ENCODE measurements at places on chromosomes 5 and 9.

DNA sequence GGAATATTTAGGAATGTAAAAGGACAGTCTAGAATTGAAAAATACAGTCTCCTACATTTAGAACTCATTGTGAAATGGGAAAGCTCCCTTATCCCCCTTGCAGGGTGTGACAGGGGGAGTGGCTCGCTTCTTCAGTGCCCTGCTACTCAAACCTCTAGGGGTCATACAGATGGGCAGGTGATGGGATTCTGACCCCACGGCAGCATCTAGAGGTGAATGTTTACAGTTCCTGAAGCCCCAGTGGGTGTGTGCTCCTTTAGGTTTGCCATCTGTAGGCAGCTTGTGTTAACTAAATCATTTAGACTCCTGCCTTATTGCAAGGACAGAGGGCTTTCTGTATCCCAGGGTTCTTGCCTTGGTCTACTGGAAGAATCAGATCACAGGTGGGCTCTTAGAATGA is 271.0 kb upstream of the MPDZ start:
- DNase-seq = no peak

DNA sequence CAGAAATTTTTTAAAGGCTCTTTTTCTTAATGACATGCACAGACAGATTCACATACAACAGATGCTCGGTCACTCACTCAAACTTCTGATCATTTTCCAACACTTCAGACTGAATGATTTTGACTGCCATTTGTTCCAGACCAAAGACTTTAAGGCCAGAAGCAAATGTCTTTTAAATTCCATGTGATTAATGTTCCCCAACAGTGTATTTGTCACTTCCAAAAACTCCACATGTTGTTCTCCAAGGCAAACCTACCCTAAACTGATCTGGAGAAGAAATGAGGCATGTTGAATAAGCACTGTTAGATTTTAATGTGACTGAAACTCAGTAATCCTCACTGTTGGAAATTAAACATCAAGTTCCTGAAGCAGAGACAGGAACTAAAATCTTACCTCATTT is 366.7 kb downstream of the GABRG2 start:
- DNase-seq = no peak

GRCh38 chr9:14231196-14231990 is 82.5 kb downstream of the NFIB start:
- DNase-seq = no peak

DNA sequence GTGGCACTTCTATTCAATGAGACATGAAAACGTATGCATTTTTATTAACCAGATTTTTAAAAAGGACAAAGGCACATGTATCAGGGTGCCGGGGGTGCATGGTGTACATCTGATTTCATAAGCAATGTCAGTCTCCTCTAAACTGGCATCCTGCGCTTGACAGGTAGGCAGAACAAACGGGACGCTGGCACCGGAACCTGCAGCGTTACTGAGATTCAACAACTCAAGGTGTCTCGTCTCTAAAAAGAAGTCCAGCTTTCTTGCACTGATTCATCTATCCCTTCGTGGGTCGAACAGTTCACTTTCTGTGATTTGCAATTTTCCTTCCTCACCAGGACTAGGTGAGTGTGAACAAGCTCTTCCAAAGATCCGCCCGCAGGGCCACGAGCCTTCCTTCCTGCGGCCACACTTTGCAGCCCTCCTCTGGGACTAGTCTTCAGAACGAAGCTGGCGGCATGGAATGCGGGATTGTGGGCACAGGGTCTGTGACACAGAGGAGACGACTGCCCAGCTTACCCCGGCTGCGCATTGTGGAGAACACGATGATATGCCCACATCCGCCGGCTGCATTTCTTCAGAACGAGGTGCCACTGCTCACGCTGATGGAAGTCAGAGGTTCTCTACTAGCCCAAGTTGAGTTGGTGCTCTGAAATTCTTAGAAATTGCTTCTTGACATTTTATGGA is 7.2 kb downstream of the SLC6A3 start:
- no peak for DNase-seq

DNA sequence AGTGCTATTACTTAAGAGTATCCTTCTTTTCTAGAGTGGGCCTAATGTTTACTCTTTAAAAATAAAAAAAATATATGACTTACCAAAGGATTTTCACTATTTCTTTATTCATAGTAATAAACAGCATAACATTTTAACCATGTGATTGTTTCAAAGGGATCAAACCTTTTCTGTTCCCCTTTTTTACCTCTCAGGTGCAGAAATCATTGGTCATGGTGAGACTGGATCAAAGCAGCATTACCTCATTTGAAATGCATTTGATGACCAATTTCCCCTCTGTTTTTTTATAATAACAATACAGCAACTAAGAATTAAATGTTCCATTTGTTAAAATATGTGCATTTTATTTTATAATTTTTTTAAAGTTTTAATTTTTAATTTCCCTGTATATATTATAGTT is 598.0 kb upstream of the RGMB start:
- DNase-seq = no peak

GRCh38 chr9:126222835-126223431 is 103.7 kb upstream of the MVB12B start:
- no peak for DNase-seq

DNA sequence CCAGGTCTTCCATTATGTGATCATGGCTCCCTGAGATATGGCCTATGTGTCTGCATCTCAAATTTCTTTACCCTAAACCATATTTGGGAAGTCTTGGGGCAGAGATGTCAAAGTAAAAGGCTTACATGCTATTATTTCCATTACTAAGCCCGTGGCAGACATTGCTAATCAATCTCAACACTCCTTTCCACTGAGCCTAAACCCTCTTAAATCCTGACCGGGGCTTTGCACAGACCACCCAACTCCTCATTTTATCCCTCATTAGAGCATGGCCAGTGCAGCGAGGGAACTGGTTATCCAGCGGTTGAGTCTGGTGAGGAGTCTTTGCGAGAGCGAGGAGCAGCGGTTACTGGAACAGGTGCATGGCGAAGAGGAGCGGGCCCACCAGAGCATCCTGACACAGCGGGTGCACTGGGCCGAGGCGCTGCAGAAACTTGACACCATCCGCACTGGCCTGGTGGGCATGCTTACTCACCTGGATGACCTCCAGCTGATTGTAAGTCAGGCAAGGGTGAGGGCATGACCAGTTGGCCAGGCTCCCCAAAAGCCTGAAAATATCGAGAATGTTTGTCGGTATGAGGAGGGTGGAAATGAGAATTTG is 11.0 kb downstream of the BSPRY start:
- DNase-seq = no peak

- DNase-seq = no peak
Measured at GRCh38 chr5:23675456-23675855, 168.0 kb downstream of the PRDM9 start.

GRCh38 chr5:126525630-126526245 is 69.3 kb downstream of the ALDH7A1 start:
- no peak for DNase-seq

DNA sequence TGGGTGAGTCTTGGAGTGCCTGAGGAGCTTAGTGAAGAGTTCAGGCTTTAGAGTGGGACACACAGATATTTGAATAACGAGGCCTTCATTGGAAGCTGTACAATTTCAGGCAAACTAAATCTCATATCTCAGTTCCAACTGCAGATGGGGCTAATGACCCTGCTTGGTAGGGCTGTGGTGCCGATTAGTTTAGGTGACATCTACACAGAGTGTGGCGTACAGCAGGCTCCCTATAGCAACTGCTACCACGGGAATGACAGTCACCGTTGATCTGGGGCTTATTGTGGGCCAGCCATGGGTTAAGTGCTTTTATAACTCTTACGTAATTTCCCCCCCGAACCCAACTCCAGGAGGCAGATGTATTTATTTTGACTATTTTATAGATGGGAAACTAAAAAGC is 70.8 kb downstream of the FAT2 start:
- no peak for DNase-seq

GRCh38 chr5:139845846-139846681 is 50.5 kb downstream of the PSD2 start:
- DNase-seq = no peak

- DNase-seq = no peak
Measured at GRCh38 chr9:135344915-135345500, 134.6 kb upstream of the PPP1R26 start.

- no peak for DNase-seq
Measured at GRCh38 chr9:128703616-128704355, 1.5 kb downstream of the PKN3 start.

DNA sequence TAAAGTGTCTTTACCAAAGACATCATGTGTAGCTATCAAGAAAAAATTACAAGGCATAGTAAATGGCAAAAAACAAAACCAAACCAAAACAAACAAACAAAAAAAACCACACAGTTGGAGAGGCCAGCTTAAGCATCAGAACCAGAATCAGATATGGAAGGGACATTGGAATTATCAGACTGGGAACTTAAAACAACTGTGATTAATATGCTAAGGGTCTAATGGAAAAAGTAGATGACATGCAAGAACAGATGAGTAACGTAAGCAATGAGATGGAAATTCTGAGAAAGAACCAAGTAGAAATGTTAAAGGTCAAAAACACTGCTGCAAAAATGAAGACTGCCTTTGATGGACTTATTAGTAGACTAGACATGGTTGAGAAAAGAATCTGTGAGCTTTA is 75.9 kb downstream of the FBXO38 start:
- no peak for DNase-seq

- DNase-seq = no peak
Measured at GRCh38 chr9:13146840-13147239, 132.7 kb downstream of the MPDZ start.

DNA sequence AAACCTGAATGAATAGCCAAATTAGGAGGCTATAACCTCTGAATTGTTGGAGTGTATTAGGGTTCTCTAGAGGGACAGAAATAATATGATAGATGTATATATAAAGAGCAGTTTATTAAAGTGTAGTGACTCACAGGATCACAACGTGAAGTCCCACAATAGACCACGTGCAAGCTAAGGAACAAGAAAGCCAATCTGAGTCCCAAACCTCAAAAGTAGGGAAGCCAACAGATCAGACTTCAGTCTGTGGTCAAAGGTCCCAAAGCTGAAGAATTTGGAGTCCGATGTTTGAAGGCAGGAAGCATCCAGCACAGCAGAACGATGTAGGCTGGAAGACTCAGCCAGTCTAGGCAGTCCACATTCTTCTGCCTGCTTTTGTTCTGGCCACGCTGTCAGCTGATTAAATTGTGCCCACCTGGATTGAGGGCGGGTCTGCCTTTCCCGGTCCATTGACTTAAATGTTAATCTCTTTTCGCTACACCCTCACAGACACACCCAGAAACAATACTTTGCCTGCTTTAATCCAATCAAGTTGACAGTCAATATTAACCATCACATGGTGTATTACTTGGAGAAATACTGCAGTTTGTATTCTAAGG is 550.6 kb downstream of the CDH10 start:
- no peak for DNase-seq

- DNase-seq = no peak
Measured at GRCh38 chr9:9002826-9003583, 1203.4 kb upstream of the DMAC1 start.

- no peak for DNase-seq
Measured at GRCh38 chr5:177438468-177438867, 8.1 kb upstream of the PRR7 start.

GRCh38 chr9:110007477-110008270 is 200.3 kb downstream of the C9orf152 start:
- DNase-seq = no peak

DNA sequence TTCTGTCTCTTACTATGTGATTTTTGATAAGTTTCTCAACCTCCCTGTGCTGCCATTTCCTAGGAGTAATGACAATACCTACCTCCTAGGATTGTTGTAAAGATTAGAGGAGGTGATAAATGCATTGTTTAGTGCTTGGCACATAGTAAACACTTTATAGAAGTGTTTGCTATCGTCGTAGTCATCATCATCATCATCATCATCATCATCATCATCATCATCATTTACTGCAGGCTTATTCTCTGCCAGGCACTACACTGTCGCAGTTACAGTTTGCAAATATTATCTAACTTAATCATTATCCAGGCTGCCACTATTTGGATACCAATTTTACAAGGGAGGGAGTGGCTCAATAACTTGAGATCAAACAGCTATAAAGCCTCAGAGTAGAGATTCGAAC is 24.5 kb downstream of the SGCD start:
- DNase-seq = no peak

DNA sequence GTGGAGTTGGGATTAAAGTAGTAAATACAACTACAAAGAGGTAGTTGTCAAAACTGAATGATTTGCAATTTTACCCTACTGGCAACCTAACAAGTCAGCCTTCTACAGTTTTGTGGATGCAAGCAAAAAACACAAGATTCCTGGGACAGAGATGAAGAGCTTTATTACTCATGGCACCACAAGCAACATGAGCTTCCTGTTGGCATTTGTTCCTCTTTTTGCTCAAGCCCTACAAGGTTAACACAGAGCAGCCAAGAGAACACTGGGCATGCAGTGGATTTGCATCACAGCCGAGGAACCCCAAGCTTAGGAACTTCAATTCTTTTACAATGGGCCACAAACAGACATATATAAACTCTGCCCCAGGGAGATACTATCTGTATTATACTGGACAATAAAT is 28.8 kb upstream of the DMAC1 start:
- DNase-seq = no peak

DNA sequence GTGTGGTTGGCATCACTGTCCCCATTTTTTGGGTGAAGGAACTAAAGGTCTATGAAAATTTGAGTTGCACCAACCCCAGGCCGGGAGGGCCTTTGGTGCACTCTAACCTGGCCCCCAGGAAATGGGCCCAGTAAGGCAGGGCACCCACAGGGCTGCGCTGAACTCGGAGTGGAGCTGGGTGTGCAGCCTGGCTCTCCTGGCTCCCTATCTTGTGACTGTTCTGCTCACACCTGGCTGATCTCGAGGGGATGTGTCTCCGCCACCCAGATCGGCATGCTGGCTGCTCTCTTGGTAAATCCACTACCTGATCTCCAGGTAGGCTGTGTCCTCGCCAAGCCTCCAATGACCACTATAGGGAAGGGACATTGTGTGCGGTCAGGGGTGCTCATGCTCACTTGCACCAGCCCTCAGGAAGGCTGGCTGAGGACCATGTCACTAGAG is 259.8 kb downstream of the NSG2 start:
- DNase-seq = no peak

DNA sequence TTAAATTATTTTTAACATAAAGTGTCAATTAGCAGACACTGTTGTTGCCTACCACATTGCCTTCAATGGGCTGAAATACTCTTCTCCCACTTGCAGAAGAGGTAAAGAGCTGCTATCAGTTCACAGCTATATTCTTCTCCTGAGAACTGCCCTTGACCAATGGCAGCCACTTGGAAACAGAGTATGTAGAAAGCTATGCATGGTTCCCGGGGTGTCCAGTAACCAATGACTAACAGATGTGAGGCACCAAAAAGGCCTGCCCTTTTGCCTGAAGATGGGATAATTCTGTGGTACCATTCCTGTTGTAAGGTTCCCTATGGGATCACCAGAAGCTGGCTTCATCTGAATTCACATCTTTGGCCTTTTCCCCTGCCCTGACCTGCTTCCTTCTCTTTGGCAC is 181.4 kb upstream of the MAP3K1 start:
- DNase-seq = no peak

GRCh38 chr5:126280343-126280742 is 142.9 kb upstream of the GRAMD2B start:
- no peak for DNase-seq

Measured in effector memory CD4-positive, alpha-beta T cell (primary cell).